Common myeloid progenitor, CD34-positive (primary cell): ENCODE measurements at places on chromosomes 5 and 9.

- DNase-seq = no peak
Measured at GRCh38 chr5:101677961-101678360, 618.1 kb downstream of the SLCO4C1 start.

GRCh38 chr5:318931-319601 lies 2.4 kb upstream of the AHRR start:
- no peak for DNase-seq

GRCh38 chr9:114941376-114941775 lies 11.0 kb upstream of the TNFSF8 start:
- DNase-seq = no peak

DNA sequence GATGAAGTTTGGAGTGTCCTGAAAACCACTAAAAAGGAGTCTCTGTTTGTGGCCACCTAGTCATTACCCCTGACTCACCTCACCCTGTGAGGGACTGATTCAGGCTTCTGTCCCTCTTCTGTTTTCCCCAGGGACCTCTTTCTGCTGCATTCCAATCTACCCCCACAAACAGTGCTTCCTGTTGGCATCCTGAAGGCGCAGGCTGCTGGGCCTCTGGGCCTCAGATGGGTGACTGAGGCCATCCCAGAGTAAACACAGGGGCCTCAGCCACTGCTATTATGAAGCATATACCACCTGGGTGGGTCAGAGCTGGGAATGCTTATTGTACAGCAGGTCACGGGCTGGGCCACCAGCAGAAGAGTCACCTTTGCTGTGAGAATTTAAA lies 20.0 kb downstream of the MORN5 start:
- no peak for DNase-seq

DNA sequence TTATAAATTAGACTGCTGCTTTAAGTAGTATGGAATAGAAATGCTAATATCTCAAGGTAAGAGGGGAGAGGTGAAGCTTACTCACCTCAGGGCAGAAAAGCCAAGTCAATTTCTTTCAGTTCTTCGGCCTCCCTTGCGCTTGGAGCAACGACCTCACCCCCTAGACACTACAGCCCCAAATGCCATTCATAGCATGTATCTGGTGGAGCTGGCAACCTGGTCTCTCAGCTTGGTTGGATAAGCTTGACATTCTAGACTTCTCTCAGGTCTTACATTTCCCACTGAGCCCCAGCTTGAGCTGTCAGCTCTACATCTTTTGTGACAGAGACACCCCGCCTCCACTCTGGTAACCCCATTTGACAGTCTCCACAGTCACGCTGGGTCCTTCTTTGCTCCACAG lies 154.9 kb downstream of the ZNF608 start:
- no peak for DNase-seq

DNA sequence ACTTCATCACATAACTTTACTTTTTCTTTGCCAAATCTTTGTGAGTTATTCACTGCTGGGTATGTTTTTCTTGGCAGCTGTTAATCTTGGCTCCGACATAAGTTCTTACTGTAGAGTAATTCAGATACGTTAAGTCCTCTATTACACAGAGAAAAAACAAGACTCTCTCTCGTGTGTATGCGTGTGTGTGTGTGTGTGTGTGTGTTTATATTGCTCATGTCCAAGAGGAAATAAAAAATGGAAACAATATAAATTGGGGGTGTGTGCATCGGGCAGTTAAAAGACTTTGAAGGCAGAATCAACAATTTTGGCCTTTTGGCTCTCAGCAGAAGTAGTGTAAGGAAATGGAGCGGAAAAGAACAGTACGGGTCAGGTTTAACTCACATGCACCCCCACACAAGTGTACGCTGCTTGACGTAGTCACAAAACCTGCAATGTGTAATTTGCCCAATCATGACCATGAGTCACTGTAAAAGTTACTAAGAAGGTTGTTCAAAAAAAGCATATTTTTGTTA lies 67.2 kb upstream of the IFNE start:
- no peak for DNase-seq

GRCh38 chr9:108547411-108548135 lies 308.2 kb downstream of the ACTL7B start:
- DNase-seq = no peak

DNA sequence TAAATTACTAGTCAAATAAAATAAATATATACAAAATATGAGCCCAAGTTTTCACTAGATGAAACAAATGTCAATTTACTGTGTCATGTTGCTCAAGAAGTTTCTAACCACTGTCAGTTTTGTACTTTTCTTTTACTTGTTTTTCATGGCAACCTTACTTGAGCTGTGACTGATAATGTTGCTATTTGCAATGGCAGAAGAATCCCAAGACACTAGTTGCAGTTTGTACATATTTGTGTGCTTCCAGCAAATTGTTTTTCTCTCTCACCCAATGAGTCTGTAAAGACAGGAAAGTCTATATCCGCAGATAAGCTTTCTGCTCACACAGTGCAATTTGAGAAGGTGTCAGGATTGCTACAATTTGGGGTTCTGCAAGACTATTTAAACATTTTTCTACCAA lies 338.6 kb upstream of the PCSK5 start:
- no peak for DNase-seq

DNA sequence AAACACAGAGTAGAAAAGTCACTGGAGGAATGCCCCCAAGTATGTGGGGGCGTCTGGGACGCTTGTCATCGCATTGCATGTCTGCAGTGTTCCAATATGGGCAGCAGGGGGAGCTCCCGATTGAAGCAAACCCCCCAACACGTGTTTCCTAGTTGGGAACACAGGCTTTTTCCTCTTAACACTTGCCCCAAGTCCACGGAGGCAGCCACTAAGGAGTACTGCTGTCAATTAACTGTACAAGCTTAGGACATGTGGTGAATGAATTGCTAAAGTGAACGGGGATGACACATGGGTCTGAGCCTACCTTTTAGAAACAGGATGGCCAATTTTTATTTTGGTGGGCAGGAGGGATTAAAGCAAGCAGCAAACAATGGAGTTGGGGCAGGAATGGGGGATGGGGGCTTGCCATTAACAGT lies 2.2 kb downstream of the GABRB2 start:
- peak; percentile 50 for DNase-seq

DNA sequence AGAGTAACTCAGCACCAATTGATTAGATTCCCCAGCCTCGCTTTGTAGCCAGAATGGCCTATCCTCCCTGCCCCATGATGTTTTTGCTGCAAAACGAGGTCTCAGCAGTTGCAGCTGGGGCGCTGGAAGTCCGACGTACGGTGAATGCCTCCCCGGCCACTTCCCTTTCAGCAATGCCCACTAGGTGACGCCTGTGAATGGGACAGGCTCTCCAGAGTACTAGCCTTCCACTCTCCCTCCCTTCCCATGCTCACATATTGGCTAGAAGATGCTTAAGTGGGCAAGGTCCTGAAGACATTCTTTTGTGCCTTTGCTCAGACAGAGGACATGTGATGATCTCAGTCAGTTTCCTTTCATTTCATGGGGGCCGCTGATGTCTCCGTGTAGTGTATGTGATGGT lies 50.8 kb downstream of the DMRT2 start:
- peak; percentile 21 for DNase-seq

GRCh38 chr9:71001780-71002386 lies 119.5 kb downstream of the TRPM3 start:
- peak; percentile 8 for DNase-seq

DNA sequence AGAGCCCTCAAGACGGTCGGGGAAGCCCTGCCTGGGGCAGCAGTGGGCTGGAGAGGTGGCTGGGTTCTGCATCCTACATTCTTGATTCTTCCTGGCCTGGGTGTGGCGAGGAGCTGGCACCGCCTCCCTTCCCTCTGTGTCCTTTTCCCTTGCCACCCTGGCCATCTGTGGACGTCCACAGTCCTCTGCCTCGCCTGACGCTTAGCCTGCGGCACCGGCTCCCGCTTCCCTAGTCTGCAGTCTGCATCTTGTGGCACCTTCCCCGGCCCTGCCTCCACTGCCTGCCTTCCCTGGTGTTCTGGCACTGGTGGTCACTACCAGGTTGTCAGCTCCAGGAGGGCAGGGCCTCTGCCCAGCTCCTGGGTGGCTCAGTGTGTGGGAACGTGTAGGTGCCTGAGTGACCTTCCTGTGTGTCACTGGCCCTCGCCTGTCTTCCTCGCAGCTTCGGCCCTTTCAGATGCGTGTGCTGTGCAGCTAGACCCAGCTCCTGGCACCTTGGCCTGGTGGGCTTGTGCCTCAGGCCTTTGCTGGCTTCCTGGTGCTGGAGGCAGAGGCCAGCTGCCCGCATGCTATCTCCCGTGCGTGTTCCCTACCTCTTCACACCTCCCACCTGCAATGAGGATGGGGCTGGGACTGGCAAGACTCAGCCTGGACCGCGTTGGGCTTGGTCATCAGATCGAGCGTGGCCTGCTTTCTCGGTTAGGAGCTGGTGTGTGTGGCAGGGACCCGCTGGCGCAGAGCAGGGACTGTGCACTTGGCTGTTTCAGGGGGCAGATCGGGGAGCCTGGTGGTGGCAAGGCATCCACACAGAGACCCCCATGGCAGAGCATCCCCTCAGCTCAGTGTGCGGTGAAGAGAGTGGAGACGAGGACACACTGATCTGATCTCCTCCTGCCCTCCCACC lies 20.9 kb downstream of the TRAF2 start:
- DNase-seq = no peak

DNA sequence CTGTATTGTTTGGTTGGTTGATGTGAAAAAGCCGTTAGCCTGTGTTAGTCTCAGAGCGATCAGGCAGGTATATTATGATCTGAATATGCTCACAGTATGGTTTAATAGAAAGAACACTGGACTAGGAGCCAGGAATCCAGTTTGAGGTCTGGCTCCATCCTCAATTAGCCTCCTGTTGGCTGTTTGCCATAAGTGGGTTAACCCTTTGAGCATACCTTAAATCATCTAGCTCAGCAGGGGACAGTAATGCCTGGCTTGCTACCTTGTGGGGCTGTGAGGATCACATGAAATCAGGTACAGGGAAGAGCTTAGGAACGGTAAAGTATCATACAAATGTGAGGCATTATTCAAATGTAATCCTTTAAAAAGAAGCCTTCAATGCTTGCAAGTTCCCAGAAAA lies 104.7 kb downstream of the CMYA5 start:
- DNase-seq = no peak

DNA sequence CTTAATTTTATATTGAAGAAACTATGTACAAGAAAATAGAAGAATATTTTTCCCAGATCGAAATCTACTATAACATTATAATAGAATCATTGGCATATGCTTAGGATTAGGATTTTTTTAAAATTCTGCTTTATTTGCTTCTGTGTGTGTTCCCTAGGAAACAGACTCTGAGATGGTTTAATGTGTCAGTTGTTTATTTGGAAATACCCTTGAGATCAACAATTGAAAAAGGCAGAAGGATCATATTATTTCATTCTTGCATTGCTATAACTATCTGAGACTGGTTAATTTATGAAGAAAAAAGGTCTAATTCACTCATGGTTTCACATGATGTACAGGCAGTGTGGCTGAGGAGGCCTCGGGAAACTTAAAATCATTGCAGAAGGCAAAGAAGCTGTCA lies 622.6 kb downstream of the PRR16 start:
- DNase-seq = no peak

- no peak for DNase-seq
Measured at GRCh38 chr5:83000428-83000827, 76.8 kb downstream of the TMEM167A start.

DNA sequence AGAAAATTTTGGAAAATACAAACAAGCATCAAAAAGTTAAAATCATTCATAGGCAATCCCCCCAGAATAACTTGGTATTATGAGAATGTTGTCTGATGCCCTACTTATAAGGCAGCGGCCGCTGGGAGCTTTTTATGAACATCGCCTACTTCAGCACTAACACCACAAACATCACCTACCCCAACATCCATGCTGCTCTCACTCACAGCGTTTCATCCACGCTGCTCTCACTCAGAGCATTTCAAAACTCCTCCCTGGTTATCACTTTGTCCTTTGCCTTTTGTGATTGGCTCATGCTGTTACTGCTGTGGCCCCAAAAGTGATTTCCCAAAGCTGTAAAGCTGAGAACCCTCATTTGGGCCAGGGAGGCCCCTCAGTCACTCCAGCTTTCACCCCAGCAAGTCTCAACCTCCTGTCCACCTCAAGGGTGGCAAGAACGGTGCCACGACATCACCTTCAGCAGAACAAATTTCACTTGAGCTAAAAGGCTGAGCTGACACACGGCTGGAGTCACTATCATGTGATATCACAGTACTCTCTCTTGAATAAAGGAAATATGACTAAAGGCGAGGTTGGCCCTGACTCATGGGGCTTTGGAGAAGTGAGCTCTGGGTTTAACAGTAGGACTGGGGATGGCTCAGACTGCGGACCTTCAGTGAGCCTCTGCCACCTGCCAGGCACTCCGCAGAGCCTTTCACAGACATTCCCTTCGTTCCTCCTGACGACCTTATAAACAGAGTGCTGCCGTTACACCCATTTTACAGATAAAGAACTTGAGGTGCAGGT lies 25.2 kb downstream of the SHC3 start:
- peak; percentile 54 for DNase-seq

DNA sequence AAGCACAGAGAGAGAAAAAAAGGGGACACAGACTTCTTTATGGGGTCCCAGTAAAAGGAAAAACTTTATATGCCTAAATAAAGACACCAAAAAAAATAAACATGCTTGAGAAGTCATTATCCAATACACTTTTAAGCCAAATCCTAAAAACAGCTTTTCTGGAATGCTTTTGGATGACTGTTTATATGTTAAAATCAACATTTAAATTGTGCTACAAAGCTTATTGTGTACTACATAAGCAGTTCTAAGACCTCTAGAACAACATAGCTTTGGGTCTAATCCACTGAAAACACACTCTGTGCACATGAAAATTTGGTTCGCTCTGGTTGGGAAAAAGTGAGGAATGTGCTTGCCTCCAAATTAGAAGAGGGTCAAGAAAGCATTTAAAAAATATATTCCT lies 92.5 kb downstream of the EBF1 start:
- DNase-seq = no peak

- DNase-seq = no peak
Measured at GRCh38 chr5:177311392-177311722, 341 bp downstream of the MXD3 start.

DNA sequence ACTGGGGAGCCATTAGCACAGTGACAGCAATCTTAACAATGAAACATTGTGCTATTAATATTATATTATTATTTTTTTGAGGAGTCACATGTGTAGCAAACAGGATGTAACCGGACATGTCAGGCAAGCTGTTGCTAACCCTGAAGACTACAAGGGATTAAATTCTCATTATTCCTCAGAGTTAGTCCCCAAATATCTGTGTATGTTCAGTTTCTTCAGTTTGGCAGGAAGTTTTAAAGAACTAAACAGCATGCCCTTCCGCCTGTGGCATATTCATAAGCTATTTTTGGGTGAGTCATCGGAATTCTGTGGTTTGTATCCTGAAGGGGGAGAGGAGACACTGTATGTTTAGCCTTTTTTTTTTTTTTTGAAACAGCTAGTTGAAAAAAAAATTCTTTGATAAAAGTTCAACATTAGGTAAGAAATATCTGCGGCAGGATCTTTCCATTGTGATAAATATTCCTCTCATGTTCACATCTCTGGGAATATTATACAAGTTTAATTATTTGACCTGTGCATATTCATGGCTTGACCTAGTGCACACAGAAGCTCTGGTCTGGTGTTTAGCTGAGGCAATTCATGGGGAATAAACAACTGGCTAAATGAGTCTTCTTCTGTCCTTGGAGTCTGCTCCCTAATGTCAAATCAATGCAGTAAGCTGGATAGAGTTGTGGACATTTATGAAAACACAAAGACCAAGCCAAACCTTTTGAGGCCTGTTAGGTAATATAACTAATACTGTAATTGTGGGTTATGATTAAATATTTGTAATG lies 202.7 kb upstream of the CDKN2B start:
- peak; percentile 53 for DNase-seq
